NCI-H226 (cell line): ENCODE measurements at places on chromosomes 2 and 18.

DNA sequence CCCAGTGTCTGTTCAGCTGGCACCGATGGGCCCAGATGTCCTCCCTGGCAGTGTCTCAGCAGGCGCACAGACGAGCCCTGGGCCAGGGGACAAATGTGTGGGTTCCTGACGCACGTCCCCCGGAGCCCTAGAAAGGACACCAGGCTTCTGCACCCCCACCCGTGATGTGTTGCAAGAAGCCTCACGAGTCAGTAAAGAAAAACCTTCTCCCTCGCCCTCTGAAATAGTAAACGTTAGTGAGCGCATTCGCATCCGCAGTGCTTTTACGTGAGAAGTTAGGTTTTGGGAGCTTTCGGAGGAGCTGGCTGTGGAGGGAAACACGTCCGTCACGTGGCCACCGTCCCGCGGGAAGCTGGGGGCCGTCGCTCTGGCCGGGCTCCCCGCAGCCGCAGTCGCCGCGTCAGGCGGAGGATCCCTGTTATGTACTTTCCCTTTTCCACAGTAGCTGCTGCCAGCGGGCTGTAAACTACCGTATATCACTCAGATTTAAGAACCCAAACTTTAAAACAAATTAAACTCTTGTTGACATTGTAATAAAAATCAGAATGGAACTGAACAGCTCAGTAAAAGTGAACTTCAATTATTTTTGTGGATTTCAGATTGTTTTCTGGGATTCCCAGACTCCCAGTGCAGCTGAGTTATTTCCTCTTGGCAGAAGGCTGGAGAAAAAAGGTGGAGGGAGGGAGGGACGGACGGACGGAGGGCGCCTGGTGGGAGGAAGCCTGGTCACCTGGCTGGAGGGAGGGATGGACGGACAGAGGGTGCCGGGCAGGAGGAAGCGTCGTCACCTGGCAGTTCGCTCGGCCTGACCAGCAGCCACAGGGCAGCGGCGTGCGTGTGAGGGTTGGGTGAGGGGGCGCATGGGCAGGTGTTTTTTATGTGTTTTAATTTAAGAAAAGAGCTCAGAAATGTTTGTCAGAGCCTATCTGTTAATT, 112.1 kb downstream of the NFATC1 start:
- no peak for DNase-seq

DNA sequence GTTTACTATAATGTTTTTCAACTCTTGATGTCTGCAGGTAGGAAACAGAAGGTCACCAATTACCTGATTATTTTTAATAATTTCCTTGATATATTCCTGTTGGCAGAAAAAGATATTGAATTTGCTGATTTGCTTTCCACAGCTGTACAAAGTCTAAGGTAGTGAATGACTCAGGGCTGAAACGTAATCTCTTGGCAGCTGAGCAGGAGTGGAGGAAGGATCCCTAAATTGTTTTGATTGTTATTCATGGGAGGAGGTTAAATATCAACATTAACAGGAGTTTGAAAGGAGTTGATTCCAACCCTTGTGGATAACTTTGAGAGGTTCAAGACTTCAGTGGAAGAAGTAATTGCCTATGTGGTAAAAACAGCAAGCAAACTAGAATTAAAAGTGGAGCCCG, 345.2 kb upstream of the SLC8A1 start:
- DNase-seq: peak; percentile 45

- DNase-seq: no peak
These were observed 499.5 kb upstream of the CHAC2 start for GRCh38 chr2:53268086-53268485.

- DNase-seq: no peak
These were observed 31.8 kb downstream of the PRKCE start for GRCh38 chr2:45683292-45683691.

GRCh38 chr2:174004905-174005605, 39.9 kb upstream of the SP3 start:
- DNase-seq: peak; percentile 84

GRCh38 chr18:73891572-73892421, 255.8 kb downstream of the FBXO15 start:
- DNase-seq: no peak

DNA sequence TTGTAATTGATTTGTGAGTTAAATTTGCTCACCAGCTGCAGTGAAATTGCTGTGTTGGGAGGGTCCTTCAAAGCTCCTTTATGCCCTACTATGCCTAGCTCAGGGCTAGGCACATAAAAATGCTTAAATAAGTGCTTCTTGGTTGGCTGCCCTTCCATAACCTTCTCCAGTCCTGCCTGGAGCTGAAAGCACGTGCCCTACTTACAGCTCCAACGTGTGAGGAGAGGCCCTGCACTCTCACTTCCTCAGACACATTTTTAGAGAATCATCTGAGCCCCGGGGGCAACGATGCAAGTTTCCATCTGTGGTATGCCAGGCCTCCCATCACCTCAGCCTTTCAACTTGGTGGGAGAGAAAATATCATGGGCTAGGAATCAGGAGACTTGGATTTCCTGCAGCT, 202.7 kb downstream of the BCL11A start:
- DNase-seq: no peak

DNA sequence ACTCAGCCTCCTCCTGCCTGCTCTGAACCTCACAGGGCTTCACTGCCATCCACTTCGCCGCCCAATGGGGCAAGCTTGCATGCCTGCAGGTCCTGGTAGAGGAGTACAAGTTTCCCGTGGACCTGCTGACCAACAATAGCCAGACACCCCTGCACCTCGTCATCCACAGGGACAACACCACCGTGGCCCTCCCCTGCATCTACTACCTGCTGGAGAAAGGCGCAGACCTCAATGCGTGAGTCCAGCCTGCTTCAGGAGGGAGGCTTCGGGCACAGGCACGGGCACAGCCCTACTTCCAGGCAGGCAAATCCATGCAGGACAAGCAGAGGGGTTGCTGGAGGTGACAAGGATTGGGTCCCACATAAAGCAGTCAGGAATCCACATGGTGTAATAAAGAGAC, 1.2 kb downstream of the ANKRD53 start:
- no peak for DNase-seq

GRCh38 chr2:197079832-197080555, 153.5 kb upstream of the PGAP1 start:
- no peak for DNase-seq

DNA sequence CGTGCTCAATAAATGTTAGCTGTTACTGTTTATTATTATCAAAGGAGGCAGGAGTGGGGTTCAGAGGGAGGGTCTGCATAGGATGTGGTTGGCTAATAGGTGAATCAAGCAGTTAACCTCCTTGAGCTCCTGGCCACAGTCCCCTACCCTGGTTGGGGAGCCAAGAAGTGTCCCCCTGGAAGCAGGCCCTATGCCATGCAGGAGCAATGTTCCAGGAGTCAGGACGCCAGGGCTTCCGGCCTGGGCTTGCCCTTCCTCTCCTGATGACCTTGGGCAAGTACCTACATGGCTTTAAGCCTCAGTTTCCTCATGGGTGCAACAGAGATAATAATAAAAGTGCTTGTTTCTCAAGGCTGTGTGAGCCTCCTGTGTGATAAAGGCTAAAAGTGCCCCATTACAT, 84.9 kb downstream of the DYSF start:
- no peak for DNase-seq

GRCh38 chr2:181456660-181457120, 496 bp upstream of the ITGA4 start:
- no peak for DNase-seq

- no peak for DNase-seq
These were observed 941.1 kb upstream of the FANCL start for GRCh38 chr2:59182249-59182648.

GRCh38 chr2:7009207-7009911, 92.1 kb downstream of the RNF144A start:
- DNase-seq: no peak

GRCh38 chr2:187313831-187314230, 134.2 kb downstream of the CALCRL start:
- no peak for DNase-seq

DNA sequence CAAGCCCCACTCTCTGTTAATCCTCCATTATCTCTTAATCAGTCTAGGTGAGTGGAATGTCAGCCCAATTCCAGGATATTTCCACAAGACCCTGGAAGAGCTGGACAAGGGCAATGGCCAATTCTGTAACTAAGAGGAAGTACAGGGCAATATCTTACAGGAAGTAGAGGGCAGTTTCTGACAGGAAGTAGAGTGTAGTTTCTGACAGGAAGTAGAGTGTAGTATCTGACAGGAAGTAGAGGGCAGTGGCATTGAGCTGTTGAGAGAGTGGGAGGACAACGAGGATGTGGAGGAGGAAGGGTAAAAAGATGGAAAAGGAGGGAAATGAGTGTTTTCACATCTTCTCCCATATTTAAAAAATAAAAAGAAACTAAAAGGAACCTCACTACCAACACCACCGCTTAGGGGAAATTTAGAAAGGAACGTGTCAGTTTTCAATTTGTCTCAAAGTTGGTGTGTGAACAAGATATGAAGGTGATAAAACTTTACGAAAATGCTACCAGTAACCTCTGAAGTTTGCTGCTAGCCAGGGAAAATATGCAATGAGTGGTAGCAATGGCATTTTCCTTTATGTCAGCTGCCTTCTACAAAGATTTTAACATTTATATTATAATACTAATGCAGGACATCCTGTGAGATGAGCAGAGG, 430.9 kb upstream of the HNRNPA3 start:
- no peak for DNase-seq

- DNase-seq: peak; percentile 21
These were observed 66.2 kb downstream of the MDH1 start for GRCh38 chr2:63654959-63655358.
